WTC11 (cell line): ENCODE measurements at places on chromosomes 3 and 15. TPM values are rescaled to one million over a fixed set of nuclear protein-coding genes. Genes with fewer than 3 reads are reported as not detected.

DNA sequence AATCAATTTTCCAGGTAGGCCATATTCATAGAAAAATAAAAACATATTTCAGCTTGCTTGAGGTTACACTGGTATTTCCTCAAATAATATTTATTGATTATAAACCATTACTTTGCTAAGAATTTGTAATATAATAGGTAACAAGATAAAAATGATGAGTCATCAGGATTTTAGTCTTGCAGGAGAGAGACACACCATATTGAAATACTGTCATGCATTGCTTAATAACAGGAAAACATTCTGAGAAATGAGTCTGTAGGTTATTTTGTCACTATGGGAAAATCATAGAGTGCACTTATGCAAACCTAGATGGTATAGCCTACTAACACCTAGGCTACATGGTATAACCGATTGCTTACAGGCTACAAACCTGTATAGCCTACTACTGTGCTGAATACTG lies 990.5 kb downstream of the OTOL1 start:
- no peak for DNase-seq
- H3K27me3 ChIP-seq, result no peaks in the 10 kb centered on the region
- peaks cover 13% of the 10 kb centered on the region for H3K4me1 ChIP-seq
- no peak overlapping the region for H3K27ac ChIP-seq
- no peak overlapping the region for H3K4me3 ChIP-seq

DNA sequence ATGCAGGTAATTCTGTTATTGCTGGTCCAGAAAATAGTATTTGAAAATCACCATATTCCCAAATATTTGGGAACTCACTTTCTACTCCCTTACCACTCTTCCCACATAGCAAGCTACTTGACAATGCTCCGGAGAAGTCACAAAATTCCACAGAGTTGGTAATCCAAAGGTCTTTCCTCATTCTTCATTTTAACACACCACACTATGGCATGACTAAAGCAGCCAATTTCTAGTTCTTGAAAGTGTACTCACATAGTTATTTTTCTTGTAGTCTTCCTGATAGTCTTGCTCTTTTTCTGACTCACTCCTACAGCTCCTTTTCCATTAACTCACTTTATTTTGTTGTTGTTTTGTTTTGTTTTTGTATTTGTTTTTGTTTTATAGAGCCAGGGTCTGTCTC lies 67.2 kb downstream of the MYO9A start:
- H3K4me1 ChIP-seq, result no peaks in the 10 kb centered on the region
- no peak for DNase-seq
- H3K4me3 ChIP-seq, result no peak overlapping the region
- H3K36me3 ChIP-seq, result peaks cover 2% of the 10 kb centered on the region; the same call in 1 of the 2 replicates
- H3K27me3 ChIP-seq, result no peaks in the 10 kb centered on the region

- no peak overlapping the region for H3K4me3 ChIP-seq
- peaks cover 30% of the 10 kb centered on the region for H3K4me1 ChIP-seq
- H3K36me3 ChIP-seq, result peaks cover 4% of the 10 kb centered on the region; the same call in 1 of the 2 replicates
- no peak overlapping the region for H3K27ac ChIP-seq
- no peaks in the 10 kb centered on the region for H3K27me3 ChIP-seq
- DNase-seq, result no peak
Observed at GRCh38 chr3:189372243-189372642, 200.5 kb downstream of the TPRG1 start.

DNA sequence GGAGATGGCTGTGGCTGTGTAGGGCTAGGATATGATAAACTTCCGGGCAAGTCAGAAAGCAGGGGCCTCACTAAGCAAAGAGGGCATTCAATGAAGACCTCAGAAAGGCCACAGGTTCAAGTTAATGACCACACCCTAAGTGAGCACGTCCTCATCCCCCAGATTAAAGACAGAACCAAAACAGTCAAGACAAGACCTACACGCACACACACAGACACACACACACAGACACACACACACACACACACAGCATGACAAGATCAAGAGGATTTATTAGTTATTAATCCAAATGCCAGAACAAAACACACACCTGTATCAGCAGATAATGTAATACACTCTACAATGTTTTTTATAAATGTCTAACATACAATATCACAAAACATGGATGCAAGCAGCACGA lies 546.2 kb downstream of the FGF12 start:
- H3K36me3 ChIP-seq, result no peaks in the 10 kb centered on the region
- no peak overlapping the region for H3K4me3 ChIP-seq
- peaks cover 21% of the 10 kb centered on the region for H3K4me1 ChIP-seq

DNA sequence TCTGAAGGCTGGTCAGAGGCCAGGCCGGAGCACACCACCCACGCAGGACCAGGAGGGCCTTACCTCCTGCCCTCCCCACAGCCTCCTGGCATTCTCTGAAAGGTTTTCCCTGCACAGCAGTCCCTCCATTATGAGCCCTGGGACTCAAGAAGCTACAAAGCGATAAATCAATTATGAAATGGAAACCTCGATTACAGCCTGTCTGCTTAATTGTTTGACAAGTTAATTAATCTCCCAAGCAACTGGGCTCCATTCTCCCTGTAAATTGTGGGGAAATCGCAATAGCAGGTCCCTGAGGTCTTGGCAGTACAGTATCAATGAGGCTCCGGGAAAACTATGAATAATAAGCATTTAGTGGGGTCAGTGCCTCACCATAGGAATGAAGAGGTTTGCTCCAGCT lies 683.5 kb downstream of the NTRK3 start:
- no peaks in the 10 kb centered on the region for H3K36me3 ChIP-seq
- H3K4me1 ChIP-seq, result no peaks in the 10 kb centered on the region
- no peaks in the 10 kb centered on the region for H3K27me3 ChIP-seq

Gene PAK6
- total RNA-seq, result 8.7 to 11.7 TPM (median 9.6 TPM) in 3 replicates

Gene FOXB1
- total RNA-seq, result 10.8 to 15.0 TPM (median 13.7 TPM) in 3 replicates

GRCh38 chr3:161413127-161413854 lies 42.0 kb upstream of the SPTSSB start:
- H3K4me1 ChIP-seq, result peaks cover 48% of the 10 kb centered on the region
- no peak overlapping the region for H3K4me3 ChIP-seq
- peaks cover 25% of the 10 kb centered on the region for H3K36me3 ChIP-seq
- no peak for DNase-seq
- no peaks in the 10 kb centered on the region; the same call in 1 of the 2 replicates for H3K27me3 ChIP-seq

DNA sequence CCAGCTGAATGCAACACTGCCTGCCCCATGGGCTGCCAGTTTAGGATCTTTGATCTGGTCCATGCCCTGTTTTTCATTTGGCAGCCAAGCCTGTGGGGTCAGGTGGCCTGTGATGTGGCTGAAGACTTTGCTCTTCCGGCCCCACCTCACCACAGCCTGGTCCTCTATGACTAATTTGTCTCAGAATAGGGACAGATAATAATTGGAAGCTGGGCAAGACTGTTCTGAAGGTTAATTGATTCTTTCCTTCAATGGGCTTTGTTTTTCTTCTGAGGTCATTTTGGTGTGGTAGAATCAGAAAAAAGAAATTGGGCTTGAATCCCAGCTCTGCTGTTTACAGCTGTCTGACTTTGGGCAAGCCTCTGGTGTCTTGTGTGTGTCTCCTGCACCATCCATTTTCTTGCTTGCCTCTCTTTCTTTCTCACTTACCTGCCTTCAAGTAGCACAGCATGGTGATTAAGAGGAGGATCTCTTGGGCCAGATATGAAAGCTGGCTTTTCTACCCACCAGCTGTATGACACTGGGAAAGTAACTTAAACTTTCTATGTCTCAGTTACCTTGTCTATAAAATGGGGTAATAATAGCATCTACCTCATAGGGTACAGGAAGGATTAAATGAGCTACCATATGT lies 24.2 kb downstream of the ABHD2 start:
- DNase-seq, result no peak
- H3K4me3 ChIP-seq, result no peak overlapping the region
- peaks cover 87% of the 10 kb centered on the region for H3K4me1 ChIP-seq
- peak overlapping the region; percentile 54 for H3K27ac ChIP-seq
- no peaks in the 10 kb centered on the region for H3K27me3 ChIP-seq

Gene NDUFB5
- total RNA-seq, result 95.6 to 114 TPM (median 104 TPM) in 3 replicates

DNA sequence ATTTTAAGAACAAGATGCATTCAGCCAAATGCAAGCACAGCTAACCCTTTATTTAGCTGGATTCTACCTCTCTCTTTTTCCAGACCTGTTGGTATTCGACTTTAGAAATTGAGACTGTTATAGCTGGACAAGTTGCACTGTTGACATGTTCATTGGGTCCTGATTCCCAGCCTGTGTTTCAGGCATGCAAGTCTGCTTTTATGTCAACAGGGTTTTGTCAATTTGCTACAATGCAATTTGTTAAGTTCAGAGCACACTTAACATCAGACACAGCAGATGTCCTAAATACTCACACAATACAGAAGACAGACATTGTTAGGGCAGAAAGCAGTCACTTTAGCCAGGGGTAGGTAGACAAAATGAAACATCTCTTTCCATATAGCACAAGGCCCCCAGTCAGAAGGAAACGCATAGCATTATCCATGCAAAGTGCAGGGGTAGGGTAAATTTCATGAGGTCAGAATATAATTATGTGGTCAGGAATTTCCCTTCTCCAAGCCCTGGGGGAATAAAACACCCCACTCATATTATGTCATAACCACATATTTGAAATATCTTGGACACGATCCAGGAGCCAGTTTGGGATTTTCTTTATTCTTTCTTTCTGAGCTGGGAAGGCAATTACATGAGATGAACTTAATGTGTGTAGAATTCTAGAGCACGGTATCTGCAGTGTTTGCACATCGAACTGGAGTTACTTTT lies 504.1 kb downstream of the NTRK3 start:
- no peaks in the 10 kb centered on the region for H3K36me3 ChIP-seq
- H3K4me1 ChIP-seq, result no peaks in the 10 kb centered on the region
- H3K27me3 ChIP-seq, result no peaks in the 10 kb centered on the region; the same call in 1 of the 2 replicates
- H3K4me3 ChIP-seq, result no peak overlapping the region
- no peak for DNase-seq

Gene ZMYND10
- 0.46 to 0.80 TPM (median 0.74 TPM) in 3 replicates for total RNA-seq

DNA sequence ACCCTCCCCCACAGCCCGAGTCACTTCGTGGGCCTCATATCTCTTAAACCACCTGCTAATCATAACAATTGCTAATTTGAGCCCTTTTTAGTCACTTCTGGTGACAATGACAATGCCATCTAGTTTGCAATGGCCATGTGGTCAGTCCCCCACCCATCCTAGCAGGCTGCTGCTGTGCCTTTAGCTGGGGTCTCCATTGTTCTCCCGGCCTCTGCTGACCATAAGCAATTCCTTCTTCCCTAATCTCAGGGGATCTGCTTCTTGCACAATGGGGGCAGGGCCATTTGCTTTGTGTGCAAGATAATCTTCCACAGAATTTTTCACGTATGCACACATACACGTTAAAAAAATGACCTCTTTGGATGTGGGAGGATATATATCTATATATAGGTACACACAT lies 406.1 kb upstream of the ONECUT1 start:
- H3K4me3 ChIP-seq, result no peak overlapping the region
- no peaks in the 10 kb centered on the region for H3K36me3 ChIP-seq
- H3K27ac ChIP-seq, result no peak overlapping the region
- H3K4me1 ChIP-seq, result peaks cover 18% of the 10 kb centered on the region
- no peak for DNase-seq

Gene HLTF
- total RNA-seq, result 62.4 to 84.0 TPM (median 73.8 TPM) in 3 replicates

- no peaks in the 10 kb centered on the region for H3K36me3 ChIP-seq
- peaks cover 32% of the 10 kb centered on the region for H3K4me1 ChIP-seq
- DNase-seq, result peak; percentile 83
- no peak overlapping the region for H3K27ac ChIP-seq
- no peak overlapping the region for H3K4me3 ChIP-seq
Observed at GRCh38 chr3:194269610-194270145, 81.5 kb downstream of the CPN2 start.

- H3K27ac ChIP-seq, result no peak overlapping the region
- H3K4me3 ChIP-seq, result no peak overlapping the region
- H3K27me3 ChIP-seq, result no peaks in the 10 kb centered on the region
- peaks cover 21% of the 10 kb centered on the region for H3K36me3 ChIP-seq
- no peaks in the 10 kb centered on the region for H3K4me1 ChIP-seq
Observed at GRCh38 chr3:195140816-195141793, 129.9 kb downstream of the XXYLT1 start.

Gene OSBPL10
- 81.6 to 87.7 TPM (median 84.1 TPM) in 3 replicates for total RNA-seq

Gene ALG1L2
- 0.82 to 2.1 TPM (median 0.89 TPM) in 3 replicates for total RNA-seq

Gene PLSCR2
- 0.18 to 0.39 TPM (median 0.23 TPM) in 3 replicates for total RNA-seq
